ENCODE measurements at places on chromosomes 6 and 20.

DNA sequence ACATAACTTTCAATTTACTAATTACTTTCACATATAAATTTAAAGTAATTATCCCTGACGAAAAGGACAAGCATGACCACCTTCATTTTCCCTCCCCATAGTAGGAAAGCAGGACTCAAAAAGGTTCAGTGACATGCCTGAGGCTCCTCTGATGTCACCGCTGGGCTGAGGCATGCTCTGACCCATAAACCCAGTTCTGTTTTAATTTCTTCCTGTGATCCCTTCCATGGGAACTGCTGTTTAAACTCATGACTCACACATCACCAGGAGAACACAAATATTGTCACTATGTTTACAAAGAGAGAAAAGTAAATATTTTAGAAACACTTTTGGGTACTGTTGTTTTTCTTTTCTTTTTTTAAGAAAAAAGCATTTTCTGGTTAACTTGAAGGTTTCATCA is 38.0 kb upstream of the NR2E1 start:
- no peak for DNase-seq

DNA sequence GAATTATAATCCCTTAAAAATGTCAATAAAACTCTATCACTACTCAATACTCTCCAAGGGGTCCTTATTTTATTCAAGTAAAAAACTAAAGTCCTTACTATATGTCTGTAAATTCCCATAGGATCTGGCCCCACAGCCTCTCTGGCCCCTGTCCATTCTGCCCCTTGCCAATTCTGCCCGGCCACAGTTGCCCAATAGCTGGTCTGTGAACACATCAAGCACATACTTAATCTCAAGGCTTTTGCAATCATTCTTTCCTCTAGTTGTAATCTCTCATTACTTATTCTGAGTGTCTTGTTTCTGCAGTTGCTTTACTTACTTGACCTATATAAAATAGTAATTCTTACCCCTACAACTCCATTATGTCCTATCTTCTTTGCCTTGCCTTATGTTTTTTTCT is 22.5 kb upstream of the GFRAL start:
- DNase-seq, result no peak

DNA sequence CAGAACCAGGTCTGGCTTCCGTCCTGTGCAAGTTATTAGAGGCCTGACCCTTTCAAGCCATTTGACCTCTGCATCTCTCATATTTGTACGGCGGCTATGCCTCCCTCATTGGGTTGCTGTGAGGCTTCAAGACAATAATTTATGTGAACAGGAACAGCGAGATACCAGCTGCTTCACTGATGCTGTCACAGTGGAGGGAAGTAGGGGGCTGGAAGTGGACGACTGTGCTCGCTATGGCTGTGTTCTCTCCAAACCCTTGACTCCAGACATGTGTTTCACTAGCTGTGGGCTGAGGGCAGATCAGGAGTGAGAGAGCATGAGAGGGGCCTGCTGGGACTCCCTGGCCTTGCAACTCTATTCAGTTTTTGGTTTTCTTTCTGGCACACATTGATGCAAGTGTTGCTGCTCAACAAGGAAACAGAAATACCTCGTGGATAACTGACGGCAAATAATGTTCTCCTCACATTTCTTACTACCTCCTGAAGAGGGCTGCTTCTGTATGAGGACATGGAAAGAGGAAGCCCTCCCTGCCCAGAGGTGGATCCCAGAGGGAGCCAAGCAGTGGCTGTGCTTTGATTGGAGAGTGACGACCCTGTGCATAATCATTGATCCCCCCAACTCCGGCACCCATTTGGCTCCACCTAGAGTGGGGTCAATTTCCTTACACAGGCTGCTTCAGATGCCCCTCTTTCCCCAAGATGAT is 34.7 kb upstream of the SCP2D1 start:
- no peak for DNase-seq

- DNase-seq, result no peak
Observed at GRCh38 chr20:3203315-3204123, 963 bp downstream of the DDRGK1 start.

GRCh38 chr6:83868639-83869038 is 9.2 kb downstream of the CYB5R4 start:
- no peak for DNase-seq

DNA sequence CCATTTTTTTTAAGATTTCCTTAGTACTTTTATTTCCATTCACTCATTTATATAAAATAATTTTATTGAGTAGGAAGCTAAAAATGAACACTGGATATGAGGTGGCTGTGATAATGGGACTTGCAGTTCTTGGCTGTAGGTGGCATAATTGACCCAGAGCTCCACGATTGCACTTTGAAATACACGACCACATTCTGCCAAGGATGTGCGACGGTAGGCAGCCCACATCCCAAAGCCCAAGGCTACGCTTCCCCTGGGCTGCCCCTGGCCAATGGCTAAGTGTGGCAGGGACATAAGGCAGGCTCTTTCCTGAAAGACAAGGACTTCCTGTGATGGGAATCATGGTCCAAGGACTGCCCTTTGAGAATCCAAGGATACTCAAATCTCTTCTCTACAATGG is 43.7 kb upstream of the ADTRP start:
- DNase-seq, result no peak

DNA sequence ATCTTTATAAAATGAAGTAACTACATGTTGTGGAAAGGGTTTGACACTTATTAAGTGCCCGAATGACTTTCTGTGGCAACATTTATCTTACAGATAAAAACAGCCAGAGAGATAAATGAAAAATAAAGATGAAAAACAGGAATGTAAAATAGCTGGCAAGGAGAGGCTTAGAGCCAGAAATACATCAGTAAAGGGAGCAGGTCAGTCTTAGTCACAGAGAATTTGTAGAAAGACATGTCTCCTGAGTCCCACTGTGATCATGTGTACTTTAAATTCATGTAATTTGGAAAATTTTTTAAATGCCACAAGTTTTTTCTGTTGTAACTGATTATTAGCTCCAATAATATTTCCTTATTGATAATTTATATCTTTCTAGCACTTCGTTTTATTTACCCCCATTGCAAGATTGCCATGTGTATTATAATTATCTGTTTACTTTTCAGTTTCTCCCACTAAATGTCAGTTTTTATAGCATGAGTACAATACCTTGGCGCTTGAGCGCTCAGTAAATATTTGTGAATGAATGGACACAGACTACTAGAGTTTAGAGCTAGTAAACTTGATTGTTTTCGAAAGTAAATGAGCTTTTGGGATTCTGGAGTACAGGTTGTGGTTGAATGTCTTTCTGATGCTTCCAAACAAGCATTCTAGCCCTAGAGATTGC is 15.2 kb downstream of the TAB2 start:
- no peak for DNase-seq

All from stimulated activated CD4-positive, alpha-beta T cell treated with anti-CD3 and anti-CD28 coated beads, TNF-alpha, amount 100 ng/mL, for 1 hour (primary cell).